Stimulated activated CD8-positive, alpha-beta memory T cell treated with anti-CD3 and anti-CD28 coated beads, Interleukin-15, amount 100 ng/mL, for 24 hours (primary cell): ENCODE measurements at places on chromosomes 12 and 14.
A peak's percentile ranks its signal among the peaks of the same experiment; 100 is the strongest.

- DNase-seq = no peak
These were observed 59.7 kb downstream of the SCFD1 start for GRCh38 chr14:30681752-30682355.

GRCh38 chr14:85061256-85061655, 468.7 kb upstream of the FLRT2 start:
- no peak for DNase-seq

GRCh38 chr12:27554421-27555186, 30.6 kb downstream of the PPFIBP1 start:
- DNase-seq = no peak

DNA sequence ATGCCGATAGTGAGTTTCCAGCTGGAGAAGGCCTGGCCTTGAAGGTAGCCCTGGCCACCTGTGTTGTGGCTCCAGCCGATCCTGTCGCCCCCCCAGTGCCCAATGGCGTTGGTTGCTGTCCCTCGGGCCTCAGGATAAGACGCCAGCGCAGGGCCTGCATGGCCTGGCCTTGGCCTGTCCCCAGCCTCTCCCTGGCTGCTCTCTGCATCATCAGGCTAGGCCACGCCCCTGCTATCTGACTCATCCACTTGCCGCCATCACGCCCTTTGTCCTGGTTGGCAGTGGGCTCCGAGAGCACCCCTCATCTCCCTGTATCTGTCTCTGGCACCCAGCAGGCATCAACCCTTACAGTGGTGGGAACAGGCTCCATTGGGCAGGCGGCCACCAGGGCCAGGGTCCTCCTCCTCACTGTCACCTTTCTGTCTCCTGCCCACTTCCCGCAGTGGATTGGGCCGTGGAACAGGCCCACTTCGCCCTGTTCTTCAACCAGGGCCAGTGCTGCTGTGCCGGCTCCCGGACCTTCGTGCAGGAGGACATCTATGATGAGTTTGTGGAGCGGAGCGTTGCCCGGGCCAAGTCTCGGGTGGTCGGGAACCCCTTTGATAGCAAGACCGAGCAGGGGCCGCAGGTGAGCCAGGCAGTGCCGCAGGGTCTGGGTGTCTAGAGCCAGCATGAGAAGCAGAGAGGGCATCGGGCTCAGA, 25.6 kb downstream of the ALDH2 start:
- DNase-seq = no peak

- no peak for DNase-seq
These were observed 13.0 kb downstream of the ISCU start for GRCh38 chr12:108575199-108575912.

DNA sequence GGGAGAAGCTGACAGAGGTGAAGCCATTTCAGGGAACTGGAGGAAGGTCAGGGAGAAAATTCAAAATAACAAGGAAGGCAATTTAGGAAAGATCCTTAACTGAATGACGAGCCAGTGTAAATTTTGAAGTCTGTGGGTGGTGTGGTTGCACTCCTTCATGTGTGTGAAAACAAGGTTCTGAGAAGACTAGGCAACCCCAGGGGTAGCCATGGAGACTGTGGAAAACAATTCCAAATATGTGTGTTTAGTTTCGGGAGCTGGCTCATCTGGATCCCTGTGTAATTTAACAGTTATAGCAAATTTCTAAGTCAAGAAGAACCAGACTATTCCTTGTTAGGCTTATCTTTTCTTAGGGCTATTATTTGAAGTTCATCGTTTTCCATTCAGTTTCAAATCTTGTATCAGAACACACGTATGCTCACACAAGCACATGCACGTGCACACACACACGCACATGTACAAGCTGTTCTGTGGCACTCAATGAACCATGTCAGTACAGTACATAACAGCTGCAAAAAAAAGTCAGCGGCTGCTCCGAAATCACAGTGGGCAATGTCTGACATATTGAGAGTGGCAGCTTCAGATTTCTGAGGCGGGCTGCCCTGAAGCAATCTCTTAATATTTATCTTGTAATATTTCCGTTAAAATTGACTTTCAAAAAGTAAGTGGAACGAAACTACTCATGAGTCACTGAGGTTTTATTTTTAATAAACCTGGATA, 411.2 kb downstream of the AEBP2 start:
- DNase-seq = no peak

- no peak for DNase-seq
These were observed 56.8 kb downstream of the SPPL3 start for GRCh38 chr12:120847392-120847791.

GRCh38 chr14:66701813-66702212, 193.9 kb downstream of the GPHN start:
- no peak for DNase-seq

DNA sequence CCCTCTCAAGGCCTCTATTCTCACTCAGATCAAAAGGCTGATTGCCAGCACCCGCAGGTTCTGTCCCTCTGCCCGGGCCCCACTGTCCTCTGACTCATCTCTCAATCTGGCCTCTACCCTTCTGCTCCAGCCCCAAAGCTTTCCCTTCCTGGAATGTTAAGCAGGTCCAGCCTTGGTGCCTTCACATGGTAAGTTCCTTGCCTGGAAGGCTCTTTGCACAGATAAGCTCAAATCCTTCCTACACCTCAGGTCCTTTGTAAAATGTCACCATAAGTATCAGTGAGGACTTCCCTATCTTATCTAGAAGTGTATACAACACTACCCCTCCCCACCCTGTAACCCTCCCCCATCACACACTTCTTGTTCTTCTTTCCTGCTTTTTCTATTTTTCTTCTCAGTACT, 22.2 kb downstream of the LPCAT3 start:
- DNase-seq = no peak

GRCh38 chr12:6853626-6854025, 1.7 kb downstream of the USP5 start:
- no peak for DNase-seq

GRCh38 chr14:101242442-101243385, 318.6 kb upstream of the DIO3 start:
- DNase-seq = no peak

- DNase-seq = no peak
These were observed 397.6 kb downstream of the NUAK1 start for GRCh38 chr12:105740970-105741725.

- DNase-seq = no peak
These were observed 29.0 kb downstream of the SLC6A12 start for GRCh38 chr12:184811-185575.

DNA sequence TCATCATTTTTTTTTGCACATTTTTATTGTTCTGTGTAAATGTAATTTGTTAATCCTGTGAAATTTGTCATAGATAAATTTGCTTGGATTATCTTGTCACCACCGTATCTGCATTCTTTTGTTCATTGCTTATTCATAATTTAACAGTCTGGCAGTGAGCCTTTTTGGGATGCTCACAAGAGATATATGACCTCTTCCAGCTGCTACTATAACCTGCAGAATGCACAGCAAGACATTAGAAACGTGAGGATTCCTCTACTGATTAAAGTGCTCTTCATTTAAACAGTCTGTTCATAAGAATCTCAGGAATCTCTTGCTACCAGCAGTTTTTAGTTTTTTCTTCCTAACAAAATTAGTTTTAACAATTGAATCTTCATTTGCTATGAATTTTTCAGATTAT, 9.1 kb downstream of the NPAS3 start:
- no peak for DNase-seq

DNA sequence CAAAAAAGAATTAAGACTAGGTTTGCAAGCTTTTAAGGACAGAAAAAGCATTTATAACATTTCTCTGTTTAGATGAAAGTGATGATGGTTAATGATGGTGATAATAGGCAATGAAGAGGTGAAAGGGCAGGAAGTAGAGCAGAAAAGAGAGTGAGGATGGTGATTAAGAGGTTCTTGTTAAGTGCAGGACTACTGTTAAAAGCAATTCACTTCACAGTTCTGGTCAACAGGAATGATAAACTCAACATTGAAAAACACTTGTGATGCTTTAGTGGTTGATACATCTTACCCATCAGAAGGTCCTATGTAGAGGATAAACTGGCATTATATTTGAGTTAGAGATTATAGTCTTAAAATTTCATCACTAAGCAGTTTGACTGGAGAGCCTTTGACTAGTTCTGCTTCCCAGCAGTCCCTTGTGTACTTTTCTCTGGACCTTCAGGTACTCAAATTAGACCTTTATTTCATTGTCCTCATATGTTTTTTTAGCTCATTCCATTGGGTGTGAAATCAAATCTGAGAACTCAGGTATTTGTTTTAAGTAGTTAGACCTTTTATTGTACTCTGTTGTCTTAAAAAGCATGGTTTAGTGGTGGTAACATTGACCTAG, 10.9 kb downstream of the RAP1B start:
- no peak for DNase-seq

DNA sequence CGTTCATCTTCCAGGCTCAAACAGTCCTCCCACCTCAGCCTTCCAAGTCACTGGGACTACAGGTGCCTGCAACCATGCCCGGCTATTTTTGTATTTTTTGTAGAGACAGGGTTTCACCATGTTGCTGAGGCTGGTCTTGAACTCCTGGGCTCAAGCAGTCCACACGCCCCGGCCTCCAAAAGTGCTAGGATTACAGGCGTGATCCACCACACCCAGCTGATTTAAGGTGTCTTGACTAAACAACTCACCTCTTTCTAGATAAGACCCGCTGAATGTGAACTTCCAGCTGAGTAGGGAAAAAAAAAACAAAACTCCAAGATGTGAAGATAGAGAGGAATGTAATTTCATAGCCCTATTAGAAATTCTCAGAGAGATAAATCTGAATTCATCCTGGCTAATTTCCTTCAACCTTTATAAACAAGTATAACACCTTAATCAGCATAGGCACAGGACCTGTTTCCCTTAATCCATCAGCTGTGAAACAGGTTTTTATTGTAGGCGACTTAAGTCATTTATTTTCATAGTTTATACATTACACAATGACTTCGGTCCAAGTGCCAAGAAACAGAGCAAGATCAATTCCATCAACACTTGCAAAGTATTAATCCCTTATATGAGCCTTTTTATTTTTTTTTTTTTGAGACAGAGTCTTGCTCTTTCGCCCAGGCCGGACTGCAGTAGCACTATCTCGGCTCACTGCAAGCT, 51.5 kb downstream of the HCAR2 start:
- DNase-seq = no peak

GRCh38 chr12:98405805-98406366, 109.5 kb upstream of the TMPO start:
- DNase-seq = no peak

DNA sequence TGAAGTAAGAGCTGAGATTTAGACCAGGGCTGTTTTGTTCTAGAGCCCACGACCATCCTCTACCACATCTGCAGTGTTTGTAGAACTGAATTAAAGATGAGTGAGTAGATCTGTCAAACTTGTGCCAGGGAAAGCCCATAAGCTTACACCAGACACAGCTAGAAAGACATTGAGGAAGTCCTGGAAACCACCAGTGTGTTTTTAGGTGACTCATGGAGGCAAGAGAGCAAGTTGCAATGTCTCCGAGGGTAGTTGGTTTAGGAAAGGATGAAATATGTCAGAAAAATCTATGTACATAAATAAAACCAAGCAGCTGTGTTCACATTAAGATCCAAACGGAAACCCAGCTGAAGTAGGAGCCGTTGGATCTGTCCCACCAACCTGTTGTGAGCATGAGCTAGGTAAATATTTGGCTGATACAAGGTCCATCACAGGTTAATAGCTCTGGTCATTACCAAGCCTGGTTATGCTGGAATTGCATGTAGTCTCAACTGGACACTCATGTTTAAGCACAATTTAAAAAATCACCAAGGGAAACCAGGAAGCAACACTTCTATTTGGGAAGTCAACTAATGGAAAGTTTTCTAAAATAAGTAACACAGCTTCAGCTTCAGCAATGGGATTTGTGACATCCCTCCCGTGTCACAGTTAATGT, 49.9 kb upstream of the PLEKHG3 start:
- DNase-seq = no peak

- DNase-seq = no peak
These were observed 35.1 kb downstream of the CCNK start for GRCh38 chr14:99516156-99516870.

GRCh38 chr12:42426746-42427145, 100.8 kb downstream of the PPHLN1 start:
- DNase-seq = no peak

GRCh38 chr12:4768341-4768740, 48.1 kb downstream of the GALNT8 start:
- no peak for DNase-seq

GRCh38 chr12:71045781-71046180, 112.0 kb downstream of the TSPAN8 start:
- DNase-seq = no peak

DNA sequence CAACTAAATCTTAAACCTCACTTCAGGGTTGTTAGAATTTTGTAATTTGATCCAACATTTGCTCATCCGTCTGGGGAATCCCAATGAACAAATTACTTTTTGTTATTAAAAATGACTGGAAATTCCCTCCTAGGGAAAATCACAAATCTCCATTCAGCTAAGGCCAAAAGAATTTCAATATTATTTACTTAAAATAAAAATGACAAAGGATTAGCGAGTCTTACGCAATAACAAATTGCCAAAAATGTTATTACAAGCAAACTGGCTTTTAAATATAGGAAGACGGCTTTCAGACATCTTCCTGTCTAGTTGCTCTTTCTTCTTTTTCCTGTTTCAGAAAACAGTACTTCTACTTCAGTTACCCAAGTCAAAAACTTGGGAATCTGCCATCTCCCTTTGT, 92.4 kb upstream of the TSPAN8 start:
- DNase-seq = no peak

GRCh38 chr12:127145929-127146789, 1120.8 kb upstream of the TMEM132C start:
- DNase-seq = peak; percentile 51

GRCh38 chr12:98388126-98388525, 127.3 kb upstream of the TMPO start:
- no peak for DNase-seq

DNA sequence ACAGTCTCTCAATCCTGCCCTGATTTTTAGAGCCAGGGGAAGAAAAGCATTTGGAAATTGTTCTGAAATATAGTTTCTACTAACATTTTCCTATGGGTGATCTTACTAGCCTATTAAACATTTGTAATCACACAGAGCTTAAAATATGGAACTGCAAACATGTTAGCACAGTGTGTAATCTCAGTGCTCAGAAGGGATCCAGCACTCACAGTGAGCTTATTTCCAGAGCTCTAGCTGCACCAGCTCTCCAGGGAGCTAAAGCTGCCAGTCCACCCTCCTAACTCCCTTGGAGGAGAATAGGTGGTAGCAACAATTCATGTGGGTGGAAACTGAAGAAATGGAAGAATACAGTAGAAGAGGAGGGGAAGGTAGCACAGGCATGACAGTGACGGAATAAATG, 64.9 kb upstream of the SYT1 start:
- no peak for DNase-seq

DNA sequence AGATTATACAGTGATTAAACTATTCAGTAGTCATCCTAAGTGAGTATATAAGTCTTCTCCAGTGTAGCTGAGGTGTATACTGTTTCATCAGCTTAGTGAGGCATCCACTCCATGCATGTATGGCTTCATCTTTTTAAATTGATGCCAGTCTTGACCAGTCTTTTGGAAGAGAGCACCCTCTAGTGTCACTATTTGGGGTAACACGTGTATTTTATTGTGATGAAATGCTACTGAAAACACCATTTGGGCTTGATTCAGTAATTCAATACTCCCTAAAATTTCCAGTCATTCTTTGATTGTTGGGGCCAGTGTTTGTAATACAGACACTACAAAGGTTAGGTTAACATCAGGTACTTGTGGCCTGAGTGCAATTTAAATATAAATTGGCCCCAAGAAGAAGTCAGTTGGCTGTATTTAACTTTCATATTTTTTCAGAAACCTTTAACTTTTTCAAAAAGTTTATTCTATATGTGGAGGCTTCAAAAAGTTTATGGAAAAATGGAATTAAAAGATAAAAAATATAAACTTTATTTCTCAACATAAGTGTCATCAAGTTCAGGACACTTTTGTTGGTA, 35.3 kb downstream of the MIPOL1 start:
- DNase-seq = no peak
